ENCODE measurements at places on chromosomes 5 and 9. TPM values are rescaled to one million over a fixed set of nuclear protein-coding genes. Genes with fewer than 3 reads are reported as not detected.

The SPATA31D4 gene
- total RNA-seq = not detected

The SLC24A2 gene
- total RNA-seq = not detected

The SPINK4 gene
- not detected for total RNA-seq

The PCDHB13 gene
- total RNA-seq = 0.04 TPM

The BRD3OS gene
- 15.4 TPM for total RNA-seq

The ADAMTS12 gene
- total RNA-seq = not detected

The CCDC152 gene
- total RNA-seq = 16.2 TPM

The NMUR2 gene
- not detected for total RNA-seq

DNA sequence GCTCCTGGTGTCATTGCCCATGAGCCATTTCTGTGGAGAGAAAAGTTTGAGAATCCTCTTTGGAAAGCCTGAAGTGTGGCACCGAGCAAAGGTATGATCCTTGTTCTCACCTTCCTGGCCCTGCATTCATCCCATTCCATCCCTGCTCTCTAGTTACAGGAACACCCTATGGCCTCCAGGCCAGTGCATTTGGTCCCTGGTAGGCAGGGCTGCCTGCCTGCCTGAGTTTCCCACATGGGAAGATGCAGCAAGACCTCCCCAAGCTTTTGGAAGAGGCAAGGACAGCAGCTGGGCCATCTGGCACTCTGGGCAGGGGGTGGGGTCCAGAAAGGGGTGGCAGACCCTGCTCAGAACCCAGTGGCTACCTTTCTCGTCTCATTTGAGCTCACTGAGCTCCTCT lies 24.5 kb downstream of the IGIP start:
- peaks cover 5% of the 10 kb centered on the region for H3K27me3 ChIP-seq
- H3K36me3 ChIP-seq = no peaks in the 10 kb centered on the region
- no peak overlapping the region for H3K4me3 ChIP-seq

DNA sequence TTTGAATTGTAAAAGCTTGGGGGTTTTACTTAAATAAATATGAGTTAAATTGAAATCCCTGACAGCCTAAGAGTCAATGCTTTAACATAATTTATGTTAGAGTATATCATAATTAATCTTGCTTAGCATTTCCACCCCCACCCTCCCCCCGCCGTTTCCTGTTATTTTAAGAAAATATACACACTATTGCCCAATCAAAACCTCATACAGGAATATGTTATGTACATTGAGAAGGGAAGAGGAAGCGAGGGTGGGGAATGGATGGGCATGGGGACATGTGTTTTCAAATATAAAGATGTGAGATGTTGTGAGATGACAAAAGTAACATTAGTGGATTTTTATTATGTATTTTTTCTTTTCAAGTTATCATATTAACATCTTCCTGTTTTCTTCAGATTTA lies 561.1 kb upstream of the MEF2C start:
- no peak overlapping the region for H3K27ac ChIP-seq
- DNase-seq = no peak
- H3K4me1 ChIP-seq = no peaks in the 10 kb centered on the region
- H3K4me3 ChIP-seq = no peak overlapping the region

DNA sequence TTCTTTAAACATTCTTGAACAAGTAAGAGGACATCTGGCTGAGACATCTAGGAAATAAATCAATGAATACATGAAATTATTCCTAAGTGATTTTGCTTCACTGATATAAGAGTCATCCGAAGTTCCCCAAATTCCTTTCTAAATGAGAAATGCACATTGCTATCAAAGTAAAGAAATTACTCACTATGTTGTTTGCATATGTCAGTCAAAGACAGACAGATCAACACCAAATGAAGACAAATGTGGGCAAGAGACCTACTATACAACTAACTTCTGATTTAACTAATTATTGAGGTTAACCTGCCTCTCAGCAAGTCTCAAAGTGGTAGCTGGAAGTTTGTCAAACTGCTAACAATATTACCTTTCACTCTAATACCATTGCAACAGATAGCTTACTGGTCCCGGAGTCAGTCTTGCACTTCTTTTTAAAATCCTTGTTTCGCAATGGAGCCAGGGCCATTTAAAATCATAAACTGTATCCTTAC lies 13.2 kb downstream of the TUT7 start:
- DNase-seq = no peak
- H3K27me3 ChIP-seq = no peaks in the 10 kb centered on the region
- H3K4me3 ChIP-seq = no peak overlapping the region
- no peak overlapping the region for H3K27ac ChIP-seq

GRCh38 chr5:117347280-117347679 lies 772.7 kb upstream of the SEMA6A start:
- no peak for DNase-seq
- no peaks in the 10 kb centered on the region for H3K4me1 ChIP-seq
- H3K36me3 ChIP-seq = no peaks in the 10 kb centered on the region
- no peak overlapping the region for H3K27ac ChIP-seq
- no peaks in the 10 kb centered on the region for H3K27me3 ChIP-seq

DNA sequence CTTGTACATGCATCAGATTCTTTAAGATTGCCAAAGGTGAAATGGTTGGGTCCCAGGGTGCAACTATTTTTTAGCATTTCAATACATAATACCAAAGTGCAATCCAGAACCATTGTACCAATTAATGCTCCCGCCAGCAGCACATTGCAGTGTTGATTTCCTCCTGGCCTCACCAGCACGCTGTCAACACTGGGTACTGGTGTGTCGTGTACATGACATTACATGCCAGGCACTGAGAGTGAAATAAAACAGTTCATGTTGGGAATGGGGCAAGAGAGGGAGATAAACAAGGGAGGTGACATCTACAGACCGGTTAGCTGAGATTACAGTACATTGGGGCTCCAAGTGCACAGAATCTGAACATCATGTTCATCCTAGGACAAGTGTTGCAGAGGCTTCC lies 37.8 kb downstream of the HMGCS1 start:
- H3K27ac ChIP-seq = no peak overlapping the region
- H3K4me1 ChIP-seq = no peaks in the 10 kb centered on the region

- H3K36me3 ChIP-seq = no peaks in the 10 kb centered on the region
- H3K4me3 ChIP-seq = no peak overlapping the region
- H3K4me1 ChIP-seq = no peaks in the 10 kb centered on the region
These were observed 125.1 kb upstream of the SARDH start for GRCh38 chr9:133863257-133863592.

DNA sequence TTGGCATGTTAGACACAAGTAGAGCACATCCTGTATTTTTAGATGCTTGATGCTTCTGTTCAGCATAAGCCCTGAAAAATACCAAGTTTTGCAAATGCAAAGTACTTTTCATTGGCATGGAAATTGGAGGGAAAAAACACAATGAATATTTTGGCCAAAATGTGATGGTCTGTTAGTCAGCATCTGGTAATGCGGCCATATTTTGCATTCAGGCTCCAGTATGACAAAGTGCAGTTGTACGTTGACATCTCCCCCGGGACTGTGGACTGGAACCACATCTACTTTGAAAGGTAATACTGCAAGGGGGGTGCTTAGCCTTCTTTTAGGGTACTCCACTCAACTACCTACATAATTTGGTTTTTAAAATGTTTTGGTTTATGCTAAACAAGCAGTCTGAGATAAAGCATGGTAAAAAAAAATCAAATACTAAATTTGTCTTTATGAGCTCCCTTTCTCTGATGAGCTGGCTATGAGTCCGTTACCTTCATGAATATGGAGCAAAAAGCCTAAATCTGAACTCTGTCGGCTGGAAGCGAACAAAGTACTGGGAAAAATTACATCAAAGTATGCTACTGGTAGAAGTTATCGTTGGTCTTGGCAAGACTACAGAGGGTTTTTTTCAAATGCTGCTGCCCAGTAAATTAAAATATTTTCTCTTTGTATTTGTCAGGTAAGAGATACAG lies 297.0 kb downstream of the ARHGEF28 start:
- peaks cover 5% of the 10 kb centered on the region for H3K27me3 ChIP-seq
- no peaks in the 10 kb centered on the region for H3K4me1 ChIP-seq
- H3K4me3 ChIP-seq = no peak overlapping the region
- H3K36me3 ChIP-seq = no peaks in the 10 kb centered on the region

DNA sequence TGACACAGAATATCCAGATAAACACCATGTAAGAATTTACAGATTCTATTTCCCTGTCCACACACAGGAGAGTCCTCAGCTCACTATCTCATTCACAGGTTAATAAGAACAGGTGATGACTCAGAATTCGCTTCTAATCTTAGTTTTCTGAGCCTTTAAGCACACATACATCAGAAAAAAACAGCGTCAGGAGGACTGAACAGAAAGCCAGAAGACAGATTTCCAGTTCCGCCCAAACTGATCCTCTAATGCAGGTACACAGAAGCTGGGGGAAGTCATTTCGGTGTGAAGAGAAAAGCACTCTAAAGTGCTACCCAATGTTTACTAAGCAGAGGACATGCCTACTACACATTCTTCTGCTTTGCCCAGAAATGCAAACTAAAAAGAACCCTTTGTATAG lies 1.6 kb downstream of the CEMIP2 start:
- peak overlapping the region; percentile 74 for H3K27ac ChIP-seq
- H3K36me3 ChIP-seq = no peaks in the 10 kb centered on the region
- H3K4me1 ChIP-seq = peaks cover 56% of the 10 kb centered on the region
- H3K4me3 ChIP-seq = peak overlapping the region; percentile 92
- DNase-seq = no peak

GRCh38 chr9:69945671-69946141 lies 97.9 kb upstream of the MAMDC2 start:
- H3K36me3 ChIP-seq = no peaks in the 10 kb centered on the region
- DNase-seq = no peak
- H3K4me1 ChIP-seq = no peaks in the 10 kb centered on the region
- H3K4me3 ChIP-seq = no peak overlapping the region

- no peaks in the 10 kb centered on the region for H3K4me1 ChIP-seq
- no peak overlapping the region for H3K27ac ChIP-seq
- no peaks in the 10 kb centered on the region for H3K36me3 ChIP-seq
- no peak overlapping the region for H3K4me3 ChIP-seq
- DNase-seq = no peak
- H3K27me3 ChIP-seq = no peaks in the 10 kb centered on the region
These were observed 41.0 kb downstream of the PSD2 start for GRCh38 chr5:139836469-139837208.

DNA sequence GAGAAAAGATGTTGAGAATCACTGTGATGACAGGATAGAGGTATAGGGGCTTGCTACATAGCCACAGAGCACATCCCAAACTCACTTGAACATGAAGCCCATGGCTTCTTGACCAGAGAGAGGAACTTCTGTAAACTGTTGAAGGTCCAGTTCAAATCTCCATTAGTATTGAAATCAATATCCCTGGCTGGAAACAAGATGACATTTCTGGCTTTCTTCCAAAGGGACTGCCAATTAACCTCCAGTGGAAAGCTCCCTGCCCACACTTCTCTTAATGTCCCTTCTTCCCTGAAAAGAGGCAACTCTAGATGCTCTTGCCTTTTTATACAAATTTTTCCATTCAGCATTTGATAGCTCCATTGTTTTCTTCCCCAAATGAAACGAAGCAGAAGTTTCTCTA lies 612.1 kb downstream of the EBF1 start:
- DNase-seq = no peak
- H3K27me3 ChIP-seq = no peaks in the 10 kb centered on the region
- H3K4me1 ChIP-seq = no peaks in the 10 kb centered on the region
- H3K27ac ChIP-seq = no peak overlapping the region

- no peak for DNase-seq
- H3K27ac ChIP-seq = no peak overlapping the region
- H3K4me3 ChIP-seq = no peak overlapping the region
- H3K27me3 ChIP-seq = no peaks in the 10 kb centered on the region
These were observed 12.8 kb upstream of the PDZD2 start for GRCh38 chr5:31626156-31626555.
